ENCODE measurements at places on chromosomes 12 and 14.

GRCh38 chr12:115210533-115211252 lies 526.7 kb upstream of the TBX3 start:
- DNase-seq: no peak

GRCh38 chr12:8493084-8493483 lies 20.2 kb upstream of the CLEC4D start:
- no peak for DNase-seq

DNA sequence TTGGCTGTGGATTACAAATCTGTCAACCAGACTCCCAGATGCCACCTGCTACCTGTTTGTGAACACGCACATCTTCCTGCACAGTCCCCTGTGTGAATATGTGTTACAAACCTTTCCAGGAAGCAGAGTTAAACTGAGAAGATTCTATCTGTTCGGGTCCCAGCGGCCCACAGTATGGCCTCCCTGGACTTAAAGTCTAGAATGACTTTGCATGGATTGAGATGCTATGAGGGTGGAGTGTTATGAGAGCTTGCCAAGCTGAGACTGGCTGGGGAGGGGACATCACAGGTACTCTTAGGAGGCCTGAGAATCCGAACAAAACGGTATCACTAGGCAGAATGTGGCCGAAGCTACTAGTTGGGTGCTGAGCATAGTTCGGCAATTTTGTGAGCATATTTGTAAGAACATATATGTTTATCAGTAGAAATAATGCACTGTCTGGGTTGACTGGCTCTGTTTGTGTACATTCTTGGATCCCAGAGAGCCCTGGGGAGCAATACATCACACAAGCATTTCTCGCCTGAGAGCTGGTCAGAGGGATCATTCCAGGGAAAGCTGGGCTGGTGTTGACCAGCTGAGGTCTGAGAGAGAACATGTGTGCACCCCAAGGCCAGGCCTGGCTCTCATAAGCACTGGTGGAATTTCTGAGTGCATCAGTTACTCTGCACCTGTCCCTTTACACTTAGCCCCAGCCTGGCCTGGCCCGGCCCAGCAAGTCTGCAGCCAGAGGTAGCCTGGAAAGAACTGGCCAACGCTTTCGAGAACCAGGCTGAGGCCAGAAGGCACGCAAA lies 29.8 kb upstream of the LTBP2 start:
- DNase-seq: peak; percentile 79

DNA sequence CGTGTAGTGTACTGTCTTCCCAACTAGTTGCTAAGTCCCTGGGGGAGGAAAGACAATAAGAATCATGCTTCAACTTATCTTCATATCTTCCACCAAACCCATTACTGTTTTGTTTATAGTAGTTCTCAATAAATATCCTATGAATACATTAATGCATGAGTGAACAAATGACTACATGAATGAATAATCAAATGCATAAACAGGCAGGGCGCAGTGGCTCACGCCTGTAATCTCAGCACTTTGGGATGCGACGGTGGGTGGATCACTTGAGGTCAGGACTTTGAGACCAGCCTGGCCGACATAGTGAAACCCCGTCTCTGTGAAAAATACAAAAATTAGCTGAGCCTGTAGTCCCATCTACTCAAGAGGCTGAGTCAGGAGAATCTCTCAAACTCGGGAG lies 32.1 kb upstream of the NR2C1 start:
- DNase-seq: no peak

DNA sequence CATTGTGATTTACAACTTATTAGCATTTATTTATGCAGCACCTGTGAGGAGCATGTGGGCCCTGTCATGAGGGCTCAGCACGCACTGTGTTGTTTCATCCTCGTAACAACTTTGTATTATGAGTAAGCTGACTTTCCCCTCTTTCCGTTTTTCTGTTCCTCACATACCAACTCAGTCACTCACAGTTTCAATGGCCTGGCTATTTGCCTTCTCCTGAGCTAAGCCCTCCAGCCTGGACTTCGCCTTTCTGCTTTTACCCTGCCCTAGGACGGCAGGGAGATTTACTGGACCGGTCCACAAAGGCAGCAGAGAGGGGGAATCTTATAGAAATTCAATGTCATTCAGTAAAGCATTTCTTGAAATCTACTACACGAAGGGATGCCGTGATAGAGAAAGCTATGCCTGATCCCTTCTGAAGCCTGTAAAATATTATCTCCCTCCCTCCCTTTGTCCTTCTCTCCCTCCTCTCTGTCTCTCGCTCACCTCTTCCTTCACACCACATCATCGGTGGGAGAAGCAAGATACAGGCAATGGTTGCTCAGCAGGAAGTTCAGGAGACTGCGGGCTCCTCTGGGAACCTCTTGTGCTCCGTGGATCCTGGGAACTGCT lies 219.2 kb upstream of the TBX3 start:
- peak; percentile 81 for DNase-seq

DNA sequence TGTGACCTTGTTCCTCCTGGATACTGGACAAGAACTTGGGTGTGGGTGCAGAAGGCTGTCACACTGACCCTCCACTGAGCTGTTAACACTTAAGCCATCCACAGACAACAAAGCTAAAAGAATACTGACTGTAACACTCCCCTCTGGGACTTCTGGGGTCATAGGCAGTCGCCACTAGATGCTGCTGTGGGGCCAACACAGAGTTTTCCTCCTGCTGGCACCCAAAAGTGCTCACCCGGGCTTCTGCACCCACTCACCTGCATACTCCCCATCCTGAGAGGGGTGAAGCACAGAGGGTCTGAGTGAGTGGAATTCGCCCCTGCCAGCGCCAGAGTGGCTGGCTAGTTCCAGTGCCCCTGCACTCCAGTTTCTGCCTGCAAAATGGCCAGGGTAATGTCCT lies 422.4 kb upstream of the LMO3 start:
- DNase-seq: no peak

DNA sequence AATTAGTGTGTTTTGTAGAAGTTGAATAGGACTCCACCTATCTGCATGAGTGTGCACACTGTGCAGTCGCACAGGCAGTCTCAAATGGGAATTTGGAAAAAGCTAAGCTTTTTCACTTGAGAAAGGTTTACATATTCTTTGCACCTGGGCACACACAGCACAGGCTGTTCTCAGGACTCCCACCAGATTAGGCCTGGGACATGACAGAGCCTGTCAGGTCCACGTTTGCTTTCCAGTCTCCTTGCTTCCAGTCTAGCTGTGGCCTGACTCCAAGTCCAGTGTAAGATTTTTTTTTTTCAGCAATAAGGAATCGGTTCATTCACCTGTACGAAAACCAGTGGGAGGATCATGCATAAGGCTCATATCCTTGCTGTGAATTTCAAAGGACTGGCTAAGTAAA lies 181.3 kb downstream of the ZFP36L1 start:
- DNase-seq: no peak

- no peak for DNase-seq
These were observed 80.3 kb downstream of the NKX2-1 start for GRCh38 chr14:36439766-36440165.

- DNase-seq: no peak
These were observed 25.6 kb downstream of the ZFP36L1 start for GRCh38 chr14:68767248-68767645.

DNA sequence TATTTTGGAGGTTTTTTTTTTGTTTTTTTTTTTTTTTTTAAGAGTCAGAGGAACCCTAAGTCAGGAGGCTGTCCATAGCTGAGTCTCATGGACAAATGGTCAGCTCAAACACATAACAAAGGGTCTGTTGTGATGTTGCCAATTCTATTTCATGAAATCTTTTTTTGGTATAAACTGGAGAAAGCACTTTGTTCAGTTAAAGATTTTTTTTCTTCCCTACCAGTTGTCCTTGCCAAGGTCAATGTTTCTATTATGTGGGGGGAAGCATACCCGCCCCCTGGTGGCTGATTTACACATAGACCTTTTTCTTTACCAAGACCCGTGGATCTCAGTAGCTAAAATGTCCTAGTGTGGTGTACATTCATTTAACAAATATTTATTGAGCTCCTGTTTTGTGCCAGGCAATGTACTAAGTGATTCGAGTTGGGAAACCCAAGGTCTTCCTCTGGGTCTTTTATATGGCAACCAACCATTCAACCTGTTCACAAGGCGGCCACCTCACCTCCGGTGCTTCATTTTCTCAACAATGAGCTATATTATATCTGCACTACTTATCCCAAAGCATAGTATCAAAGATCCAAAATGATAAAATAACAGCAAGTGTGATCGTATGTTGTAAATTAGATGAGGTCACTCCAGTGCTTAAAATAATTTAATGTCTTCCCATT lies 214.5 kb downstream of the PAH start:
- peak; percentile 48 for DNase-seq

GRCh38 chr12:88546226-88546625 lies 34.0 kb downstream of the KITLG start:
- peak; percentile 24 for DNase-seq

GRCh38 chr12:50924439-50925341 lies 27.7 kb upstream of the HIGD1C start:
- DNase-seq: peak; percentile 98

GRCh38 chr12:67241482-67241881 lies 27.7 kb upstream of the CAND1 start:
- peak; percentile 2 for DNase-seq

- DNase-seq: no peak
These were observed 22.7 kb upstream of the PNMA1 start for GRCh38 chr14:73736842-73737241.

DNA sequence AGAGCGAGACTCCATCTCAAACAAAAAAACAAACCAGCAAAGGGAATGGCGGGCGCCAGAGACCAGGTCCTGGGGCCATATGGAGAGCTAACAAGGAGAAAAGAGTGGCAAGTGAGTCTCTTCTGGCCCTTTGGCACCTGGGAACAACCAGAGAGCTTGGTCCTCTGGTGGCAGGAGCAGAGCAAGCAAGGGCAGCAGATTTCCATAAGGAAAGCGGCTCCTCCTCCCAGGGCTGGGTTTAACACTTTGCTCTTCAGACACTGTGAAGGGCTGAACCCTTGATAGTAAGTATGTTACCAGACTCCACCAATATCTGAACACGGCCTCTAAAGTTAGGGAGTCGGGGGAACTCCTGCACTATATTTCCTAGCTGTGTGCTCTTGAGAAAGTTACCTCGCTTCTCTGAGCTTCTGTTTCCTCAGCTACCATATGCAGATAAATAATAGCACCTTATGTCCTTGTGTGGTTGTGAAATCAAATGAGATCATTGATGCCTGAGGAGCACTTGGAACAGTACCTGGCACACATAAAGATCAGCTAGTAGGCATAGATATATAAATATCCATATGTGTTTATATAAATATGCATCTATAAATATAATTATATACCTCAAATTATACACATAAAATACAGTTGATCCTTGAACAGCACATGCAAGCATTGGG lies 33.4 kb upstream of the PLEKHG6 start:
- no peak for DNase-seq

- no peak for DNase-seq
These were observed 188.5 kb downstream of the ZFP36L1 start for GRCh38 chr14:68604361-68604730.

DNA sequence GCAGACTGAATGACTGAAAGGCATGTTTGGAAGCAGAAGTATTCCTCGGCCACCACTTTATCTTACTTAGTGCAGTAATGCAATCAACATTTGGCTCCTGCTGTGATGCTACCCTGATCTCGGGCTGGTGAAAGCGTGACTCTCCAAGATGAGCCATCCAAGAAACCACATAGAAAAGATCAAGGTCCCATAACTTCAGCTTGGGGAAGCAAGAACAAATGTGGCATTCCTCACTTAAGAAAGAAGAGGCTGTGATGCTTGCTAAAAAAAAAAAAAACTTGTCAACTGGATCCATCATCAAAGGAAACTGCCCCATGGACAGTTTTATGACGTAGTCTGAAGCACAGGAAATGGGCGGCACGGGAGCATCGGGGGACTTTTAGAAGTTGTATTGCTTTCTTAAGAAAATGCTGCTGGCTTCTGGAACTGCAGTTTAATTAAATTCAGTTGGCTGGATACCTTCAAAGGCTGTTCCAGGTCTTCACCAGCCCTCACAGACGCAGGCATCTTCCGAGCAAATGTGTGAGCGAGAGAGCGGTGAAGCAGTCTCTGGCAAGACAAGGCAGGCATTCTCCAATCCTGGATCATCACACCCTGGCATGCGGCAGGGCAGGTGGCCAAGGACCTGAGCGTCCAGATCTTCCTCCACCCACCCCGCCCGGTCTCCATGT lies 38.2 kb upstream of the MAP1LC3B2 start:
- no peak for DNase-seq

GRCh38 chr12:8590842-8591545 lies 21.7 kb downstream of the AICDA start:
- no peak for DNase-seq

DNA sequence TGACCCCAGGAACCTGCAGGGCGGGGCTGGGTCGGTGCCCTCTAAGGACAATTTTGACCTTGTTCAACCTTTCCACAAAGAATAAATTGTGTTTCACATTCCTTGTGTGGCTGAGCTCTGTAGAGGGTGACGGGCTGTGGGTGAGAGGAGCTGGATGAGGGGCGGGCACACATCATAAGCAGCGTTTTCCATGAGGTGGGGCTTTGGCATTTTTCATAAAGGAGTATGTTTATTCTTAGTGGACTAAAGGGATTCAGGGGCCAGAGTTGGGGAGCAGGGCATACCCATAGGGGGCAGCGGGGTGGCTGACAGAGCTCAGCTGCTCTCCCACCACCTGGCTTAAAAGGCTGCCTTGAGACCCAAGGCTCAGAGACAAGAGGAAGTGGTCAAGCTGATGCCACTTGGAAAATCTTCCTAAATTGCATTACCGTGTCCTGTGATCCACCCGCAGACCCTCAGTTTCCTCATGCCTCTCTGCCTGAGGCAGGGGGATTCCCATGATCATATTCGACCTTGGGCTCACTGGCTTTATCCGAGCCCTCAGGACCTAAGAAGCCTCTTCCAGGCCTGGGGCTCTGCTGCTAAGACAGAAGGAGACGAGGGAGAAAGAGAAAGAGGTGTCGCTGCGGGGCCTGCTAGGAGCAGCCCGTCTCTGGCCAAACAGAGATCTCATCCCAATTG lies 11.4 kb downstream of the MMP14 start:
- peak; percentile 78 for DNase-seq

DNA sequence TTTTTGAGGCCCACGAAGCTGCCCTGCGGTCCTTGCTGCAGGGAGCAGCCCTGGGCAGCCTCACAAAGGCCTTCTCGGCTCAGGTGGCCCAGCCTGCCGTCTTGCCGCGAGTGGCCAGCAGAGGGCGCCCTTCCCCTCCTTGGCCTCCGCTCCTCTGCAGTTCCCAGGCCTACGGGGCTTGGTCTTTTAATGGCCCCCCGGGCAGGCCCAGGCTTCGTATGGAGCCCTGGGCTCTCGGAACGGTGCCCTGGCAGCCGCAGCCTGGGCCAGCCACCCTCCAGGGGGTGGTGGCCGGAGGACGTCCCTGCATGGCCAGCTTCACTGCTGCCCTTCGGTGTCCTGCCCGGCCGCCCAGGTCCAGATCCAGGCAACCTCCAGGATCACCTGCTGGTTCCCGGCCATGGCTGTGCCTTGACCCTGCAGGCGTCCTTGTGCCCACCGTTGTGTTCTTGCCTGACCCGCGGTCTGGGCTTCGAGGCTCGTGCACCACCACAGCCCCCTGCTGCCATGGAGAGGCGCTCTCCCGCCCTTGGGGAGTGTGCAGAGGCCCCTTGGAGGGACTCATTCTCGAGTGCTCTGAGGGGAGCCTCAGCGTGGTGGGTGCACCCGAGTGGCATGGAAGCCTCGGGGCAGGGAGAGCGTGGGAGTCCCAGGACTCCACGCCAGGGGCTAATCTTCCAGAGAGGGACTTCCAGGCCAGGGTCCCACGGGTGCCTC lies 9.4 kb downstream of the ASPG start:
- DNase-seq: peak; percentile 8

- DNase-seq: no peak
These were observed 61.4 kb downstream of the CCNK start for GRCh38 chr14:99542566-99542965.
